ENCODE measurements at places on chromosomes 13 and 19.
A peak's percentile ranks its signal among the peaks of the same experiment; 100 is the strongest.

DNA sequence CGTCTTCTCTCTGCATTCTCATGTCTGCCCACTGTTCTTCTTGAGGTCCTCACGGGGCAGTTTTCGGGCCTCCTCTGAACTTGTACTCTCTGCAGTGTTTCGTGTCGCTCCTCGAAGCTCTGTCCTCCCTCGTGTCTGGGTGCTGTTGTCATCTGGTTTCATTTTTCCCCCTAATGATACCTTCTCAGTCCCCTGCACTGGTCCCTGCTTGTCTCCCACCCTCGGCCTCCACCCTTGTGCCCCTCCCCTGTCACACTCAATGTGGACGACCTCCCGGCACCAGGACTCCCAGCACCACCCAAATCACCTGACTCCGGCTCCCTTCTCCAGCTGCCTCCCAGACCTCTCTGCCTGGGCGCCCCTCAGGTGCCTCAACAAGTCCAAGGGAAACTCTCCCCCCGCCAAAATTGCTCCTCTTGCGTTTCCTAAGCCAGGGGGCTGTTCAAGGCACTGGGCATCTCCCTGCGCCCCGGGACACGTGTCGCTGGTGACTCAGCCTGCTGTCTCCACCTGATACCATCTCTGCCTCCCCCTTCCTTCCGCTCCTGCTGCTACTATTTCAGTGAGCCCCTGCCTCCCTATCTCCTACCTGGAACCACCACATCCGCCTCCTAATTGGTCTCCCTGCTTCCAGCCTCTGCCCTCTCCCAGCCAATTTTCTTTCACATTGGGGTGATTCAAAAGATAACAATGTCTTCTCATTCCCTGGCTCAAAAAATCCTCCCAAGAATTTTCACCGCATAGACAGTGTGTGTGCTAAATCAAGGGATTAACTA lies 49.5 kb downstream of the RFX2 start:
- no peak for DNase-seq

GRCh38 chr13:41224113-41225110 lies 30.0 kb upstream of the KBTBD7 start:
- DNase-seq = no peak

GRCh38 chr13:98856983-98857382 lies 104.5 kb upstream of the SLC15A1 start:
- no peak for DNase-seq

DNA sequence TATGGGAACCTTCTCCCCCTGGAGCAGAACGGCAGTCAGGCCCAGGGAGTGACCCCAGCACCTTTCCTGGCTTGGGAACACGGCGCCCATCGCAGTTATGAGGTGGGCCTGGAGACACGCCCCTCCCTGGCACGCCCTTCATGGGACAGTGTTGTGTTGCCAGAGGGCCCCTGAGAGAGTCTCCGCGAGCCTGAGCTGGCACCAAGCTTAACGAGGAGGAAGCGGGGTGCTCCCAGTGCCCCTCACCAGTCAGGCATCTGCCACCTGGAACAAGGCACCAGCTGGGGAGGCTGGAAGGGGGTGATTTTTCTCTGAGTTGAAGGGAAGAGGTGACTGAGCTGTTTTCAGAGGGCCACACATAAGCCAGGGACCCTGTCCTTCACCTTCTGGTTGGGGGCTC lies 180.6 kb downstream of the KDM4B start:
- no peak for DNase-seq

DNA sequence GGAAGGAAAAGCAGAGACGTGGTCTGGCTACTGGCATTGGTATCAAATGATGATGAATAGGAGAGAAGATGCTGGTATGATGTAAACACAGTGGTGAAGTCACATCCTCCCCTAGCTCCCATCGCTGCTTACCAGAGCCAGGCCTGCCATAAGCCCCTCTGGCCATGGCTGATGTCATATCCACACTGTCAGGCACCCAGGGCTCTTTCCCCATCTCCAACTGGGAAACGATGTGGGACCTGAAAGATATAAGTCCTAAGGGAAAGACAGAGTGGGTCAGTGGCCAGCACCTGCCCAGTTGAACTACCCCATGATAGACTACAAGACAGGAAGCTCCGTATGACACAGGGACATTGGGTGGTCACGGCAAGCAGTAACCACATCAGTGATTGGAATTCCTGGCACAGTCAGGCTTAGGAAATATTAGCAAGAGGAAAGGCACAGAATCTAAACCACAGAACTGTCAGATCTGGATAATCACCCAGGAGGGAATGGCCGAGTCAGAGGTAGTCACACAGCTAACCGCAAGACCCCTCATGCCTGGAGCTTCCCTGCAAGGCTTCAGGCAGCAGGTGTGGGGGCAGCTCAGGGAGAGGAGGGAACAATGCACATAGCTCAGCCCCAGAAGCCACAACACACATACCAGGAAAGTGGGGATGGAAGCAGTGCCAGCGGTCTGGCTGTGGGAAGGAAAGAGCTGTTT lies 3.8 kb downstream of the ZNF792 start:
- DNase-seq = no peak

DNA sequence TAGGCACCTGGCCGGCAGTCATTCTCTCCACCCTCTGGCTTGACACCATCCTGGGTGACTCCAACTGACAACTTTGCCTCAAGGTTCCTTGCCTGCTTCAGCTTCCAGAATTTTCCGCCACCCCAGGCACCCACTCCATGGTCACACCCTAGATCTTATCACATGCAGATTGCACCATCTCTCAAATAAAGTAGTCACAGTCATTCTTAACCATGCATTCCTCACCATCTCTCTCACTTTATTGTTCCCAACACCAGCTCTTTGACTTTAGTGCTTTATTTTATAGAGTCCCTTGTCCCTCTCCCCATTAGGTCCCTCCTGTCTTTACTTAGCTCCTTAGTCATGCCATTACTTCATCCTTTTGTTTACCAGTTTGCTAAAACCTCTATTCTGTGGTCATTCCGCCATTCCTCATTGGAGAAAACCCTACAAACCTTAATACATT lies 351.7 kb downstream of the SPRY2 start:
- peak; percentile 86 for DNase-seq

GRCh38 chr19:7817801-7818200 lies 12.2 kb upstream of the EVI5L start:
- no peak for DNase-seq

- DNase-seq = no peak
Observed at GRCh38 chr19:23439623-23440022, 44.4 kb upstream of the ZNF91 start.

DNA sequence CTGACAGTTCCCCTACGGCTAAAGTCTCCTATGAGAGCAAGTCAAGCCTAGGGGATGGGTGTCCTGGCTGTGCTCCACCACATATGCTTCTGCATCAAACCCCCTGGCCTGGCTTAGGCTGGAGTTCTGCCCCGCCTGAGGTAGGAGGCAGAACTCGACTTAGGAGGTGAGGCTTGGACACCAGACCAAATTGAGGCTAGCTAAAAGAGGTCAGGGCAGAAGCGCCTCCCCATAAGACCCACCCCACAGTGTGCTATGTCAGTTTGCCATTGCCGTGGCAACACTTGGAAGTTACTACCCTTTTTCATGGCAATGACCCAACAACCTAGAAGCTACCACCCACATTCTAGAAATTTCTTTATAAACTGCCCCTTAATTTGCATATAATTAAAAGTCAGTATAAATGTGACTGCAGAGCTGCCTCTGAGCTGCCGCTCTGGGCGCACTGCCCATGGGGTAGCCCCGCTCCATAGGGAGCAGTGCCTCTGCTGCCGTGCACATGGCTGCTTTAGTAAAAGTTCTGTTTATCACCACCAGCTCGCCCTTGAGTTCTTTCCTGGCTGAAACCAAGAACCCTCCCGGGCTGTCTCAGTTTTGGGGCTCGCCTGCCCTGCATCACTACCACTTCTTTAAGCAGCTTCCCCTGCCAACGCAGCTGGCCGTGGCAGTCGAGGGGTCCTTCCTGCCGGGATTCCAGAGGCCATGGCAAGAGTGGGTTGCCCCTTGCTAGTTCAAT lies 20.2 kb downstream of the AP1M1 start:
- DNase-seq = no peak

GRCh38 chr13:21237081-21237480 lies 60.6 kb downstream of the MRPL57 start:
- DNase-seq = no peak

DNA sequence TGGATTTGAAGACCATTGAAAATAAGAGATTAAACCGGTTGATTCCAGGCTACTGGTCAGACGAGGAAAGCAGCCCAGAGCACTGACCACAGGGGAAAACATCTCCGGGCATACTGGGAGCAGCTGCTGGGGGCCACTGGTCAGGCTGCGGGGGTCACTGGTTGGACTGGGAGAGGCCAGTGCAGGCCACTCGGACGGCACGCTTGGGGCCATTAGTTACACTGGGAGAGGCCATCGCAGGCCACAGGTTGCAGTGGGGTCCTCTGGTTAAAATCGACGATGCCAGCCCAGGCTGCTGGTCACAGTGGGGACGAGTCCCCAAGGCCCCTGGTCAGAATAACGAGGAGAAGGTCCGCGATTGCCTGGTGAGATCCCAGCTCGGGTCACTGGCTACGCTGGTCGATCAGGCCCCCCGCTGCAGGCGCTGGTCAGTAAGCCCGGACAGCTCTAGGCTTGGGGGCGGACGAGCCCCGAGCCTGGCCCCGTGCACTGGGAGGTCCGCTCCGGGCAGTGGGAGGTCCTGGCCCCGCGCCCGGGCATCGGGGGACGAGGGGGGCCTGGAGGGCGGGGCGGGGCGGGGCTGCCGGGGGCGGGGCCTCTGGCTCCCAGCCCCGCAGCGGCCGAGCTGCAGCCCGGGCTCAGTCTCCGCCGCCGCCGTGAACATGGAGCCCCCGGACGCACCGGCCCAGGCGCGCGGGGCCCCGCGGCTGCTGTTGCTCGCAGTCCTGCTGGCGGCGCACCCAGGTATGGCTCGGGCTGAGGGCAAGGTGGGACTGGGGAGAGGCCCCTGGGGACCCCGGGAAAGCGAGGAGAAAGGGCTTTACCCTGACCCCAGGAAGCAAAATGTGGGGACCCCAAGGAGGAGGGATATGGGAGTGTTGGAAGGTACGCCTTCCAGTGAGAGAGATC lies at the start of gene BCAM:
Gene BCAM, plus strand, starts transcription at position 641 of the 909 bp plus-strand sequence. Its CDS starts 22 bp downstream, at position 663.
- DNase-seq = peak; percentile 56

DNA sequence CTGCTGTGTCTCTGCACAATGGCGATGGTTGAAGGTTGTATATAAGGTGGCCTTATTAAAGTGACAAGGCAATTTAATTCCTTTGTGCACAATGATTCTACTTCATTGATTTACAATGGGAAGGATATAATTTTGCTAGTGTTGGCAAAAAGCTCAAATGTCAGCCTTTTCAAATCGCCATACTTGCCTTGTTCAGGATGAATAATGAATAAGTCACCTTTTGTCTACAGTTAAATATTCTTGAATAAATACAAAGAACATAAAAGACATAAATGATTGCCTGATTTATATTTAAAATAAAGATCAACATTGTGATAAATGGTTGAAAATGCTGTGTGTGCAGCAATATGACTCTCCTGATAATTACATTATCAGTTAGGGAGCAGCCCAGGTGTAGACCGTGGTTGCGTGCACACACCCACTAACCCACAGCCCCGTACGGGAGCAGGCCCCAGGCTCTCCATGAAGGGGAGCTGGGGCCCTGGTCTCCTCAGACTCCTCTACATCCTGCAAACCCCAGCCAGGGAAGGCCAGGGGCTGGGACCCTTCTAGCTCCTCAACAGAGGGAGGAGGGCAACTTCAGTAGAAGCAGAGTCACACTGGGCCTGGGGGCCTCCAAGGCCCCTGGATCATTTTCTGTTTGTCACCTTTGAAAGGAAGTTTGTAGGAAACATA lies 64.9 kb downstream of the TEX29 start:
- DNase-seq = no peak

- DNase-seq = no peak
Observed at GRCh38 chr19:39165857-39166256, 30.9 kb upstream of the NCCRP1 start.

- DNase-seq = no peak
Observed at GRCh38 chr13:51881296-51881695, 19.5 kb downstream of the CCDC70 start.

- DNase-seq = no peak
Observed at GRCh38 chr13:39419876-39420275, 183.1 kb downstream of the LHFPL6 start.

DNA sequence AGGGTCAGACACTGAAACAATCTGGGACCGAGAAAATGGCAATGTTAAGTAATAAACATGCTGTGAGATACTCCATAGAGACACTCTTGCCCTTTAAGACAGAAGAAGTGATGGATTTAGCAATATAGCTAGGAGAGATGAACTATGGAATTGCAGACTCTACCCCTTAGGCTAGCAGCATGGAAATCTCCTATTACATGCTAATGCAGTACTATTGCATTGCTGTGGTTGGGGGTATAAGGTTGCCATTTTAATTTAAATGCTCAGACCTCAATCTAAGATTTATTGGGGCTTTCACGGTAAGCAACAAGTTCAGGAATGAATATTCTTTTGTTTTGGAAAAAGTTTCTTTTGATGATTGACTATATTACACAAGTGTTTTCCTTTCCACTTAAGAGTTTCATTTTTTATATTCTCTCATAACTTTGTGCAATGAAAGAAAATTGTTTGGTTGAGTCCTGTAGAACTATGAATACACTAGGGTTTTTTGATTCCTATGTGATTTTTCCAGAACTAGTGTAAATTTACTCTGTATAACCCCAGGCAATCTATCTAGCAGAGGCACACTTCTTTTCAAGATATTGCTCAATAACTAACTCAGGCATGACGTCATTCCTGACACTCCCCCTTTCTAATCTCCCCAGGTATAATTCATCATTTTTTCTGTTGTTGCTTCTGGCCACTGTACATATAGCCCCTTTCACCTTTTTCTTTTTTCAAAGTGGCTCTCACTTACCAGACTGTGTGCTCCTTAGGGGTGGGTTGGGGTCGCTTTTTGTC lies 394.7 kb upstream of the KLF12 start:
- no peak for DNase-seq

- DNase-seq = peak; percentile 93
Observed at GRCh38 chr19:6516018-6516658, 14.0 kb upstream of the TUBB4A start.

DNA sequence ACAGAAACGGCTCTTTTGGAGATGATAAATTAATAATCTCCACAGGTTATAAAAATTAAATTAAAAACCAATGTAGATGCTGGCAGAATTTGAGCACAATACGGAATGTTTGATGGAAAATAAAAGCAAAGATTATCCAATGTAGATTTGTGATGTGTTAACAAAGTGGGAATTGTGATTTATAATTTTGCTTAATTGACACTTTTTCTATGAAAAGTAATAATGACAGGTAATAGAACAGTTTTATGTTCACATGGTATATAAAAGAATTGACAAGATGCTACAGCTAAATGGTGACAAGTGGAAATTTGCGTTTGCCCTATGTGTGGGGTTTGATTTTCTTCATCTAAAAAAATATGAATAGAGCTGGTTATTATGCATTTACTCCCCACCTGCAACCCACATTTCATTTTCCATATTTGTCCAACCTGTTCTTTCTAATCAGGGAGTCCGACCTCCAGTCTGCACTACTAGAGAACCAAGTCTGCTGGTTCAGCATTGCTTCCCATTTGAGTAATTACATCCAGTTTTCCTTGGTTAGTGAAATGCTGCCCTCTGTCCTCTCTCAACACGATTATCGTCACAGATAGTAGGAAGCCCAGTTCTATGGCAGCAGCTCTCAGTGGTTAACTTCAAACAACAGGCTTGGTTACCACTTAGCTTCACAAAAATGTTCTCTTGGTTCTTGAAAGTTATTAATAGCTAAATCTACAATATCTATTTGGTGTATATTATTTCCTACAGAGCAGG lies 61.4 kb upstream of the SLITRK1 start:
- no peak for DNase-seq

GRCh38 chr19:2330255-2330631 lies 1.8 kb downstream of the SPPL2B start:
- DNase-seq = no peak
